Cardiac muscle cell (in vitro differentiated cells and primary cell): ENCODE measurements at places on chromosomes 7 and 10.

DNA sequence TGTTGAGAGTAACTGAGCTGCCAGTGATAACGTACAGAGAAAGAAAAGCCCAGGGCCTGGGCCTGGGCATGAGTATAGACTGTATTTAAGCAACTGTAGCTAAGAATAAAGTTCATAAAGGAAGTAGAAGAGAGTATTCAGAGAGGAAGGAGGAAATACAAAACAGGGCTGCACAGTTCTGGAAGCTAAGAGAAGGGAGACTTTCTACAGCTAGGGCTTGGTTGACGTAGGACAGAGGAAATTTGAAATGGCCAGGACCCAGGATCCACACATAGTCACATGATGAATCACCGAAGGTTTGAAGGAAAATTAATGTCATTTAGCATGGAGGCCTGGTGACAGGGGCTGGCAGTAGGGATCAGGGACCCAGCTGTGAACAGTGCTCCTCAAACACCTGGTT, 66.7 kb downstream of the ARL4A start:
- no peak for DNase-seq

DNA sequence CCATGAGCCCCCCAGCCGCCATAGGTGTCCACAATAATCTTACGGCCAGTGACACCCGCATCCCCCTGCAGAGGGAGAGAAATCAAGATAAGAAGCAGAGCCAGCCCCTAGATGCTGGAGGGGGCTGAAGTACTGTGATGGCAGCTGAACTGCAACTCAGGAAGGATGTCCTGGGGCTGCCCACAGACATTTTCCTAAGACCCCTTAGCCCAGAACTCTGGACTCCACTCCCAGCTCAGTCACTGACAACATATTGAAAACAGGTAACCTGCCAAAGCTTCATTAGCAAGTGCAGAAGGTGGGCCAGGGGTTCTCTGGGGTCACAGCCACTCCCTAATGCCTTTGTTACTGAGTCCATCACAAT, 14.3 kb downstream of the MAT1A start:
- no peak for DNase-seq

GRCh38 chr7:4225361-4225771, 456.7 kb upstream of the FOXK1 start:
- no peak for DNase-seq

DNA sequence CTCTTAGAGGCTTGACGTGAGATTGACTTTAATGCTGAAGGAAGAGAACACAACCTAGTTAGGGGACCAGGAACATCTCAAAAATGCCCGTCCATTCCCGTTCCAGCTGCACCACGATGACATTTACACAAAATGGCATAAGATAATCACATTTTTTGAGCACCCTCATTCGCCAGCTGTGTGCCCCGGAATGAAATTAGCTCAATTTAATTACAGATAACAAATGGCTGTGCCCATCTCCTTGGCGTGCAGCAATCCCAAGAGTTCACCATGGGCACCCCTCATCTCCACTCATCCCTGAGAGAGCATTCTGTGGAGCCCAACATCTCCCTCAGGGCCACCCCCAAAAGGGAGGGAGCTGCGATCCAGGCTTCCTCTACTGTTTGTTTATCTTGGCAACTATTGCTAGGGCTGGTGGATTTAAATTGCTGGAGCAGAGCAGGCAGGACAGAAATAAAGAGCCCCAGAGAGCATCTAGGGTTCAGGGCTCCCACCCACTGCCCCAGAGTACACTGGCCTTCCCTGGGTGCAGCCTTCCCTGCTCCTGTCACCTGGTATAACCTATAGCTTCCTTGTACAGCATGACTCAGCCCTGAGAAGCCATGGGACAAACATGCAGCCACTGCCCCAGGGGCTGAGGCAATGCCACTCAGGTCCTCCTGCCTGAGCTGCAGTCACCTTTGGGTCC, 263.5 kb downstream of the ZEB1 start:
- DNase-seq, result peak; percentile 33

- DNase-seq, result no peak
These were observed 40.0 kb downstream of the FIGNL1 start for GRCh38 chr7:50409856-50410745.

- no peak for DNase-seq
These were observed 16.9 kb downstream of the ZNF92 start for GRCh38 chr7:65390588-65390987.

GRCh38 chr10:3526727-3527501, 258.1 kb downstream of the KLF6 start:
- DNase-seq, result no peak

- peak; percentile 86 for DNase-seq
These were observed at the start of gene OR2F2 for GRCh38 chr7:143934526-143935325. Gene OR2F2 (plus strand): TSS chr7:143935233. CDS start chr7:143935233, 0 bp downstream.

- no peak for DNase-seq
These were observed 17.6 kb downstream of the SUN3 start for GRCh38 chr7:48011323-48011722.

DNA sequence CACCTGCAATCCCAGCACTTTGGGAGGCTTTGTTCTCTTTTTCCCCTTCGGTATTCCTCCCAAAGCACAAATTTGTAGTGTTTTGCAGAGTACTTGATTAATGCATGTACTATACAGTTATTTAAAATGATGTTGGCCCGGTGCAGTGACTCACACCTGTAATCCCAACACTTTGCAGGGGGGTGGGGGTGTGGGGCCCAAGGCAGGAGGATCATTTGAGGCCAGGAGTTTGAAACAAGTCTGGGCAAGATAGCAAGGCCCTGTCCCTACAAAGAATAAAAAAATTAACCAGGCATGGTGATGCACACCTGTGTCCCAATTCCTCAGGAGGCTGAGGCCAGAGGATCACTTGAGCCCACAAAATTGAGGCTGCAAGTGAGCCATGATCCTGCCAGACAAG, 26.8 kb upstream of the FOXK1 start:
- DNase-seq, result no peak

DNA sequence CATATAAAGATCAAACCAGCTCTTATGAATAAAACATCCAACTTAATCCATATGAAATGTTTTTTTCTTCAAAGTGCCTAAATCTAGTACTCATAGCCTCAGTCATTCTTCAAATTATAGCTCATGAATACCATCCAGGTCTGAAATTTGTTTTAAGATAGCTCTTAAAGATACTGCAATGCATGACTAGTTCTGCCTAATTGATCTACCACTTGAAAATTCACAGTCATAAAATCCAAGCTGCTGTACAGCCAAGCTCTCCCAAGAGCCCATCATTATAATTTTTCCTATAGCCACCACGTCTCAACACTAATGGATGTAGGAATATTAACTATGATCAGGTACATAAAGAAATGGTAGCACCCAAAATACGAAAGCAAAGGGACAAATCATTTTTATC, 87.9 kb upstream of the RNF148 start:
- no peak for DNase-seq

DNA sequence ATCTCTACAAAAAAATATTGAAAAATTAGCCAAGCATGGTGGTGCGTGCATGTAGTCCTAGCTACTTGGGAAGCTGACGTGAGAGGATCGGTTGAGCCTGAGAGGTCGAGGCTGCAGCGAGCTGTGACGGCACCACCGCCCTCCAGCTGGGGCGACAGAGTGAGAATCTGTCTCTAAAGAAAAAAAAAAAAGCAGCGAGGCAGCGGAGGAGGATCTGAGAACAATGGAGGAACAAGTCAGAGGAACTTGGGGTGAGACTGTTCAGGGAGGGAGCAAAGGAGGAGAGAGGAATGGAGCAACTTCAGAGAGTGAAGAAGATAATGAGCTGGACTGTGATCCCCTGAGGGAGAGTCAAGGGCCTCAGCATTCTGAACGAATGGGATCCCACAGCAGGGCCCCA, 85.4 kb downstream of the MKX start:
- no peak for DNase-seq

DNA sequence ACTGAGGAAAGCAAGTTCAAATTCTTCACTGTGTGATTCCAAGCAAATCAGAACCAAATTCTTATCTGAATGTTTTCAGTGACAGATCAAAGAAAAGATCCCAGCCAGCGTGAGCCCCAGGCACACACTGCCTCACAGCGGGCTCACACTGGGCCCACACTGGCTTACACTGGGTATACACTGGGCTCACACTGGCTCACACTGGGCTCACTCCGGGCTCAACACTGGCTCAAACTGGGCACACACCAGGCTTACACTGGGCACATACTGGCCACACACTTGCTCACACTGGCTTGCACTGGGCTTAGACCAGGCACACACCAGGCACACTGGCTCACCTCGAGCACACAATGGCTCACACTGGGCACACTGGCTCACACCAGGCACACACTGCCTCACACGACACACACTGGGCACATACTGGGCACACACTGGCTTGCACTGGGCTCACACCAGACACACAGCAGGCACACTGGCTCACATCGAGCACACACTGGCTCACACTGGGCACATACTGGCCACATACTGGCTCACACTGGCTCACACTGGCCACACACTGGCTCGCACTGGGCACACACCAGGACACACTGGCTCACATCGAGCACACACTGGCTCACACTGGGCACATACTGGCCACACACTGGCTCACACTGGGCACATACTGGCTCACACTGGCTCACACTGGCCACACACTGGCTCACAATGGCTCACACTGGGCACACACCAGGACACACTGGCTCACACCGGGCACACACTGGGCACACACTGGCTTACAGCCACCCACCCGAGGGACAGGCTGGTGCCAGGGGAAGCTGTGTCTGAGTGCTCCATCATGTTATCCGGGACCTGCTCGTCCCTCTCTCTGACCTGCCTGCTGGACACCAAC, 156.3 kb downstream of the PTPRN2 start:
- no peak for DNase-seq

GRCh38 chr7:17155529-17155928, 142.9 kb upstream of the AHR start:
- DNase-seq, result no peak

DNA sequence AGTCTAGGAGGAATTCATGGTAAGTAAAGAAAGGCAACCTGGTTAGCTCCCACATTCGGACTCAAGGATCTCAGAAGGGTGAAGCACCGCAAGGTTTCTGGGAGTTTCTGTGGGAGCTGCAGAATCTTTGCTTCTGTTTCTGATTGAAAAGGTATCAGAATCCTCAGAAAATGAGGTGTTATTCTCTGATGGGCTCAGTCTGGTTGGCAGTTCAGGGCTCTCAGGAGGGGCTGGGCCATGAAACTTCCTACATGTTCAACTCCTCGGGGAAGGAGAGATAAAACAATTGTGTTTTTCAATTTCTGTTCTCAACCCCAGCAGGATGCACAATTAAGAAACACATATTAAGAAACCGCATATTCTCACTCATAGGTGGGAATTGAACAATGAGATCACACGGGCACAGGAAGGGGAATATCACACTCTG, 9.1 kb downstream of the OR2A7 start:
- no peak for DNase-seq

DNA sequence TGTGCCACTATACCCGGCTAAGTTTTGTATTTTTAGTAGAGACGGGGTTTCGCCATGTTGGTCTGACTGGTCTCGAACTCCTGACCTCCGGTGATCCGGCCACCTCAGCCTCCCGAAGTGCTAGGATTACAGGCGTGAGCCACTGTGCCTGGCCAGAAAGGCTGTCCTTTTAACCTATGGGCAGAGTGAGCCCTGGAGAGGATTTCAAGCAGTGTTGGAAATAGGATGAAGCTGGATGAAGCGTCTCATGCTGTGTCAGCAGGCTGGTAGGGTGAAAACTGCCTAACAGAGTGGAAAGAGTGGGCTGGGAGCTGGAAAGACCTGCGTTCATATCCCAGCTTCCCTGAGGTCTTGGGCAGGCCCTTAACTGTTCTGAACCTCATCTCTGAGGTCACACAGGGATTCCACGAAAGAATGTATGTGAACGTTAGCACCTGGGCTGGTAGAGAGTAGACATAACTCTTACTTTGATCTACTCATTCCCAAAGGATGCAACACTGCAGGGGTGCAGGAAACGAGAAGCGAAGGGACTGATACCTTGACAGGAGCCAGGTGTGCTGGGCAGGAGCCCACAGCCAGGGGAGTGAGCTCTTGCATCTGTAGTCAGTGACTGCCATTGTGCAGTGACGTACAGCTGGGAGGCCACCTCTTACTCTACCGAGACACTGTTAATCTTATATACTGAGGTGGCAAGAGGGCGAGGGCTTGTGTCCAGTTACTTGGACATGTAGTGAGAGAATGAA, 34.1 kb downstream of the WBP1L start:
- DNase-seq, result no peak

GRCh38 chr7:28503396-28503795, 91.1 kb downstream of the CREB5 start:
- DNase-seq, result no peak

DNA sequence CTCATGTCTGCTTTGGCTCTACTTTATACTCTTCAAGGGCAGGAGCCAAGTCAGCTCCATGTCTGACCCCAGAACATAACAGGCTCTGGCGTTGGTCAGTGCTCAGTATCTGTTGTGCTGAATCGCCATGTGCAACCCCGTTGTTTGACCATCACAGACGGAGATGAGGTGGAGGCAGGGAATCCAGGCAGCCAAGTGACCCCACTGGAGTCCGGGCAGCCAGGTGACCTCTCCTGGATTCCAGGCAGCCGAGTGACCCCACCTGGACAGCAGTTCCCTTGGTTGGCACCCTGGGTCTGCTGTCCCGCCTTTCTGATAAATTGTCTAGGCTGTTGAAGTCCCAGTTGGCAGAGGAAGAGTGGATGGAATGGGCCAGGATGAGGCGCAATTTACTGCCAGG, 232.2 kb downstream of the TCERG1L start:
- no peak for DNase-seq

DNA sequence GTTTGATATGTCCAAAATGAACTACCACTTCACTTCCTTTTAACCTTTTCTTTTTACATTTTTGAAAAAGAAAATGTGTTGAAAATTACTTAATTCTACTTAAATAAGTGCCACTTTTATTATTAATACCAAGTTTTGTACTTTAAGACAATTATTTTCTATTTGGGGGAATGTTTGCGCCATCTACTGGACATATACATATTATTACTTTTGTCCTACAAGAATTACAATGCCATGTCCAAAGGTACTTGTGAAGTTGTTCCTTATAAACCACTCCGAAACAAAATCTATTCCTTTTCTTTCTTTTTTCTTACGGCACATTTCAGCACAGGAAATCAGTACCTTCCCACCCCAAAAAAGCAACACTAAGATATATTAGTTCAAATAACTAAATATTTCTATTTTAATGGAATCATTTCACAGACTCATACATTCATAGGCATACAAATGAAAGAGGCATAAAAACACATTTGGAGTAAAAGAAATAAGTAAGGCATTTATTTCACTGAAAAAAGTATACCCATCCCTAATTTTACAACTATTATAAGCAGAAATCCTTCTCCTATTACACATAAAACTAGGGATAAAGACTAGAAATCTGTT, 169.9 kb downstream of the RNF133 start:
- peak; percentile 61 for DNase-seq

DNA sequence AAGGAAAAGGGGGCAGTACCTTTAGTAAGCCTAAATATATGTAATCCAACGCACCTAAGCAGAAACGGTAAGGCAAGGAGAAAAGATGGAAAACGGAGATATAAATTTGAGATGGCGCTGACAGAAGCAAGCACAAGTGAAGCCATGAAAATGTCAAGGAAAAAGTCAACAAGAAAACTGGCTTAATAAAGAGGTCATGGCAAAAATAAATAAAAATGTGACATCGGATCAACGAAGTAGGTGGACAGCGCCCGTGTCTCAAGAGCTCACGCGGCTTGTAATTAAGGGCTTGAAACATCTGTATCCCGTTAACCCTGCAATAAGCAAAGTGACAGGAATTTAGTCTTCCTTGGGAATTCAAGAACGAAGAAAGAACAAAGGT, 611 bp downstream of the NDUFA5 start:
- DNase-seq, result peak; percentile 32
